Activated T-helper 17 cell treated with anti-CD3 and anti-CD28 coated beads, Interleukin-2, amount 50 U/mL, for 72 hours (primary cell): ENCODE measurements at places on chromosomes 1 and 21. TPM values are rescaled to one million over a fixed set of nuclear protein-coding genes. Genes with fewer than 3 reads are reported as not detected.

SLAMF9 gene
- not detected for total RNA-seq

DNA sequence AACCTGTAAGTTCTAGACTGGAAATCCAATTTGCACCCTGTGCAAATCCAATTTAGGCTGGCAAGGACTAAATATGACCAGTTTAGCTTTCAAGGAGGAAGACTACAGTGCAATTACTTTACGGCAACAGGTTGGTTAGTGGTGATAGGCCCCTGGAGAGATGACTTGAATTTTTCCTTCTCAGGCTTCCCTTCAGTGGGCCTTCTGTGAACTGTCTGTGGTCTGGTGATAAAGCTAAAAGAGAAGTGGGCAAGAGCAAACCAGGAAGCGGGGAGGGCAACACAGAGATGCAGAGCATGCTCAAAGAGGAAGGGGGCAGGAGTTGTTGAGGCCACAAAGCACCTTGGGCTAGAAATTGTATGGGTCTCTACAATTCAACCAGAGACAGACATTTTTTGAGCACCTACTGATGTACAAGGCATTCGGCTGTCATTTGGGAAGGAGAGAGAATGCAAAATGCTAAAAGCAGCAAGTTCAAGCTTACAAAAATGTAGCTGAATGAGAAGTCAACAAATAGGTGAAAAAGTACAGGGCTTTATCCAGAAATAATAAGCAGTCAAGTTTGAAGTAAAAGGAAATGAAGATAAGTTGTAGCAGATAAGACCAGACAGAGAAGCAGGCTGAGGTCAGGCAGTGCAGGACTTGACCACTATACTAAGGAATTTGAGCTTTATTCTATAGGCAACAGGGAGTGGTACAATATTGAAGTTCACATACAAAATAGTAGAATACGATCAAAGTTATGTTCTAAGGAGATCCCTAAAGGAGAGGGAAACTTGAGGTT lies 23.9 kb downstream of the INPP5B start:
- peak; percentile 59 for ATAC-seq

- ATAC-seq = no peak
Measured at GRCh38 chr1:187605736-187606135, 777.0 kb downstream of the PLA2G4A start.

AADACL3 gene
- not detected for total RNA-seq

DNA sequence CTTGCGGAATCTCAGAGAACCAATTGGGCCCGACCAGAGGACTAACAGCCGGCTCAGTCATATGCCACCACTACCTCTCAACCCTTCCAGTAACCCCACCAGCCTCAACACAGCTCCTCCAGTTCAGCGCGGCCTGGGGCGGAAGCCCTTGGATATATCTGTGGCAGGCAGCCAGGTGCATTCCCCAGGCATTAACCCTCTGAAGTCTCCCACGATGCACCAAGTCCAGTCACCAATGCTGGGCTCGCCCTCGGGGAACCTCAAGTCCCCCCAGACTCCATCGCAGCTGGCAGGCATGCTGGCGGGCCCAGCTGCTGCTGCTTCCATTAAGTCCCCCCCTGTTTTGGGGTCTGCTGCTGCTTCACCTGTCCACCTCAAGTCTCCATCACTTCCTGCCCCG lies 49.8 kb downstream of the ACP6 start:
- ATAC-seq = no peak

- no peak for ATAC-seq
Measured at GRCh38 chr1:156696755-156697154, 8.6 kb downstream of the CRABP2 start.

OR10K1 gene
- not detected for total RNA-seq

DNA sequence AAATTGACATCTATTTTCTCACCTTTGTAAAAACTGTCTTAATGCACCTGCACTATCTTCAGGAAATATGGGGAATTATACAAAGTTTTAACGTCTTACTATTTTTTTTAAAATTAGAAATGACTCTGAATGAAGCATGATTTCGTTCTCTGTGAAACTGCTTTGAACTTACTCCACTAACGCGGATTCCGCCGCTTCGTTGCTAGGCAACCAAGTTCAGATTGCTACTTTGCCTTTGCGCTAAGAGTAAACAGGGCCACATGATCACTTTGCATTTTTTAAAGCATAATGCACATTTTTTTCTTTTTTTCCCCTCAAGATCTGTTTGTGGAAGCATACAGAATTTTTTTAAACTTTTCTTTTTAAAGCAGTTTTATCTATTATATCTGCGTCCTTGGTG lies 690.5 kb downstream of the BRINP3 start:
- no peak for ATAC-seq

- no peak for ATAC-seq
Measured at GRCh38 chr1:71023515-71023914, 24.1 kb downstream of the PTGER3 start.

COL6A1 gene
- total RNA-seq = 0.69 TPM

DNA sequence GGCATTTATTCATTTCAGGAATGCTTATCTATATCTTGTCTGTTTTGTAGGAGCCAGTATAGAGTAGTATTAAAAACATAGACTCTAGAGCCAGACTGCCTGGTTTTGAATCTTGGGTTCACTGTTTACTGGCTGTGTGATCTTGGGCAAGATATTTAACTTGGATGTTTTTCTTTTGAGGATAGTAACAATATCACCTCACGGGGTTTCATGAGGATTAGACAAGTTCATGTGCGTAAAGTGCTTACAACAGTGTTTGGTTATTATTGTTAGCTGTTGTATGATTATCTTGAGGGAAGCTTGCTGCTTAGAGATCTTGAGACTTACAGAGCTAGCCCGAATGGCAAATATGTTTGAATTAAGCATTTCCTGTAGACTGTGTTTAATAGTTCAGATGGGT lies 40.2 kb downstream of the WNT4 start:
- no peak for ATAC-seq

GRCh38 chr21:22083899-22084298 lies 1085.7 kb downstream of the NCAM2 start:
- ATAC-seq = no peak

DNA sequence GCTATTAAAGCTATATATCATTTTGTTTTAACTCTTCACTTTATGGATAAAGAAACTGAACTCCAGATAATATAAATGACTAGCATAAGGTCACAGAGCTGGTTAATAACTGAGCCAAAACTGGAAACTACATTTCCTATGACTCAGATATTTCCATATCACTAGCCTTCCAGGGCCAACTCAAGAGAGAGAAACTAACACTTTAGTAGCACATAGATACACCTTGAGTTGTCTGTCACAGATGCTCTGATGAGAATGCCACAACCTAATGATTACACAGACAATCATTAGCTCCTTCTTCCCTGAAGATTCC lies 40.7 kb downstream of the NME7 start:
- peak; percentile 98 for ATAC-seq

- no peak for ATAC-seq
Measured at GRCh38 chr1:94873520-94874351, 53.2 kb downstream of the CNN3 start.

FNDC5 gene
- total RNA-seq = not detected

DNA sequence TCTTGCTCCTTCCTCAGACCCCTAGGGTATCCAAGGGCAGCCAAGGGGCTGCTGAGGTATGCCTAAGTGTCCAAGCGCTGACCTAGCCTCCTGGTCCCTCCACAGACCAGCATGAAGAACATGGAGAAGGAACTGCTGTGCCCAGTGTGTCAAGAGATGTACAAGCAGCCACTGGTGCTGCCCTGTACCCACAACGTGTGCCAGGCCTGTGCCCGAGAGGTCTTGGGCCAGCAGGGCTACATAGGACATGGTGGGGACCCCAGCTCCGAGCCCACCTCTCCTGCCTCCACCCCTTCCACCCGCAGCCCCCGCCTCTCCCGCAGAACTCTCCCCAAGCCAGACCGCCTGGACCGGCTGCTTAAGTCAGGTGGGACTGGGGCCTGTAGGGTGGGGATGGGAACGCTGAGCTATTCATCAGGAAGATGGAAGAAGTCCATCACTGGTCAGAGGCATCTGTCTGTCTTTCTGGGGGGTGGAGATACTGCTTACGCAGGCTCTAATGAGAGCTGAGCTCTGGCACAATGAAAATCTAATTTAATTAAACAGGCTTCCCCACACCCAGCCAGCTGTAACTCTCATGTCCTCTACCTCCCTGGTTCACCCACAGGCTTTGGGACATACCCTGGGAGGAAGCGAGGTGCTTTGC lies 1.8 kb downstream of the TRIM46 start:
- ATAC-seq = no peak

DNA sequence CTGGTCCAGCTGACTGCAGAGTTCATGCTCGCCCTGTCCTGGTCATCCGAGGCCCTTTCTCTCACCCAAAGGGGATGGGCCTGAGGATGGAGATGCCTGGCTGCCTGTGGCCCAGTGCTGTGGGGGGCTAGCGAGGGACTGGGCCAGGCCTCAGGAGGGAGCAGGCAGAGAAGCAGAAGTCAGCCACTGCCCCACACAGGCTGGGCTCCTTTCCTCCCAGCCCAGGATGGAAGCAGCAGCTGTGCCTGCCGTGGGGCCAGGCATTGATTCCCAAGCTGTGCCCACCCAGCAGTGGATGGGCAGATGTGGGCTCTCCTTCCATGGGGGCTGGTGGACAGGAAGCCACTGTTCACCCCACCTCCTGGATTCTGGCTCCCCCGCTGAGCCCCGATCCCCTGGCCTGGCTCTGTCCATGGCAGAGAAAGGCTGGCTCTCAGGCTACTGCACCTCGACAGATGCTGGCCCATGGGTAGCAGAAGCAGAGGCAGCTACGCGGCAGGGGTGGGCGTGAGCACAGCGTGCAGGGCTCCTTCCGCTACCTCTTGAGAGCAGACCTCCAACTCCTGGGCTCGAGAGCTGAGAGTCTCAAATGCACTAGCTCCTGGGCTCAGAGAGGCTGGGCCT lies 24.6 kb downstream of the RUNX3 start:
- no peak for ATAC-seq

DNA sequence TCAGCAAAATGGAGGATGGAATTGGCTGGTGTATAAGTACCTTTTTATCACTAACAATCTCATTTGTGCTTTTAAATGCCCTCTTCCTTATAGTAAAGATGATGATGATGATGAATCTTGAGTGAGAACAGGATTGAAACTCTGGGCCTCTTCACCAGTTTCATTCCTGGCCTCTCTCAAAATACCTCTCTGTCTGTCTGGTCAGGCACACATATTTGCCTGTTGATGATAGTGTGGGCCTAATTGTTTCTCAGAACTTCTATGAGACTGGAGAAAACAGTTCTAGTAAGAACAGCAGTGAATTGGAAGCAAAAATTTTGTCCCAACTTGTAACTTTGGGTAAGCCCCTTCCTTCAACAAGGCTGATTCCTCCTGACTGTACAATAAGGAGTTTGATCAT lies 94.4 kb upstream of the RGS4 start:
- no peak for ATAC-seq

GRCh38 chr1:2449636-2450454 lies 26.2 kb upstream of the PLCH2 start:
- ATAC-seq = no peak

DNA sequence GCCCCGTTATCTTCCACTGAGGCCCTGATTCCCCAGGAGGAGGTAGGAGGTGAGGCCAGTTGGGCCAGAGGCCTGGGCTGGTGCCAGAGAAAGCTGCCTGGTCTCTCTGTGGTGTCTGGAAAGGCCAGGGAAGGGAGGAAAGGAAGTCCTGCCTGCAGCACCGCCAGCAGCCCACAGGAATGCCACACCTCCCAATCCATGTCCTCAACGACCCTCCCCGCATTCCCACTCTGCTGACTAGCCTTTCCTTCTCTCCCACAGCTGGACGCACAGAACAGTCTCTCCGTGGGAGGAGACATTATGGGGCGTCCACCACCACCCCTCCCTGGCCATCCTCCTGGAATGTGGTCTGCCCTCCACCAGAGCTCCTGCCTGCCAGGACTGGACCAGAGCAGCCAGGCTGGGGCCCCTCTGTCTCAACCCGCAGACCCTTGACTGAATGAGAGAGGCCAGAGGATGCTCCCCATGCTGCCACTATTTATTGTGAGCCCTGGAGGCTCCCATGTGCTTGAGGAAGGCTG lies 18.0 kb downstream of the CSF1 start:
- no peak for ATAC-seq

PGLYRP3 gene
- total RNA-seq = not detected

GRCh38 chr1:64263335-64263734 lies 59.9 kb downstream of the UBE2U start:
- ATAC-seq = no peak

AVPR1B gene
- total RNA-seq = not detected

- no peak for ATAC-seq
Measured at GRCh38 chr1:61450872-61451571, 273.9 kb downstream of the TM2D1 start.

GJB4 gene
- total RNA-seq = not detected

DNA sequence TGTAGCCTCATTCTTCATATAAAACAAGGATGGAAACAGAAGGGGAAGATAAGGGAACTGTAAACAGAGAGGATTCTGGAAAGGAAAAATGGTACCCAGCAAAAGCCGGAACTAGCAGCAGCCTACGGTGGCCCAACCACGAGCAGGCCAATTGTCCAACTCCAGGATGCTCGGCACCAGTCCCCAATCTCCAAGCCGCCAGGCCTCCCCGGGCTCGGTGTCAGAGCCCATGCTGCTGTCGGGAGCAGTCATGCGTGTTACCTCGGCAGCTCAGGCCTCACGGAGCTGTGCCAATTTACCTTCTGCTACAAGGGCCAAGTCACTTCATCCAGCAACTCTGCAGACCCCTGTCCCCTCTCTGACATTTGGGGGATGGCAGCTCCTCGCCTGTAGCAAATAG lies 130.8 kb downstream of the ZBTB18 start:
- ATAC-seq = no peak

DNA sequence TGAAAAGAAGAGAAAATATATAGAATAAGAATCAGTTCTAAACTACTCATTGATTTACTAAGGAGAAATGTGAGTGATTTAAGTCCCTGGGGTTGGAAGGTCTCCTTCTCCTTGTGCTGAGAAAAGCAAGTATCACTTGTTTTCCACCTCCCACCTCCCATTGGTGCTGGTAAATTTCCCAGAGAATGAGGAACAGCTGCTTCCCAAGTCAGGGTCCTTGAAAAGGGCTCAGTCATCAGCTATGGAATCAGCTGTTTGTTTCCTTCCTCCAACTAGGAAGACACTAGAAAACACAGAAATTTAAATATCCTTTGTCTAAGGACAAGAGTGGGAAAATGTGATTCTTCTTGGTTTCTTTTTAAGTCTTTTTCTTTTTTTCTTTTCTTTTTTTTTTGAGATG lies 131.3 kb upstream of the C1orf21 start:
- ATAC-seq = no peak

DNA sequence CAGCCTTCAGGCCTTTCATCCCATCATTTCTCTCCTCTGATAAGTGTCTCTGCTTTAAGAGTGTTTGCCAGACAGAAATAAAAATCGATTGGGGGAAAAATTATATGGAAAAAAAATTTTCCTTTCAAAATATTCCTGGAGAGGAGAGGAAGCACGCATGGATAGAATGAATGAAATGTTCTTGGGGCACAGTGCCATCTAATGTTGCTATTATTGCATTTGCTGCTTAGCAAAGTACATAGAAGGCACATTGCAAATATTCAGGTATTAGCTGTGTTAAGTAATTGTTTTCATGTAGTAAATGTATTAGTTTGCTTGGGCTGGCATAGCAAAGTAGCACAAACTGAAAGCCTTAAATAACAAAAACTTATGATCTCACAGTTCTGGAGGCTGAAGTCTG lies 18.1 kb downstream of the B3GALT5 start:
- ATAC-seq = no peak

- ATAC-seq = no peak
Measured at GRCh38 chr1:98019747-98020146, 98.9 kb upstream of the DPYD start.

LRIF1 gene
- total RNA-seq = 11.6 TPM

GRCh38 chr1:39391691-39392679 lies 99.5 kb upstream of the BMP8A start:
- peak; percentile 95 for ATAC-seq
